ENCODE measurements at places on chromosomes 11 and 22. TPM values are rescaled to one million over a fixed set of nuclear protein-coding genes. Genes with fewer than 3 reads are reported as not detected.

DNA sequence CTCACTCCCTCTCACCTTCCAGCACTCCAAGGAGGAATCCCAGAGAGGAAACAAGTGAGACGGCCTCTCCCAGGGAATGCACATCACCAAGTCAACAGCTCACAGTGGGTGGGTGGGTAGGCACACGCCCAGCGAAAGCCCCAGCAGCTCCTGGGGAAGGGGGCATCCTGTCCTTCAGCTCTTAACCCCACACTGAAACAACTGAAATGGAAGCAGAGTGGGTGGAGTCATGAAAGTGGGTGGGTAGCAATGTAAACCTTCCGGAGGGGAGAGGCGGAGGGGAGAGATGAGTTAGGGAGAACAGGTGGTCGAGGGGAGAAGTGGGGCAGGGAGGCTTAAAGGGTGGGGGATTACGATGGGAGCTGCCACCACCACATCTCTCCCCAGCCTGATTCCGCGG is 5.4 kb downstream of the MCHR1 start:
- no peaks in the 10 kb centered on the region for H3K36me3 ChIP-seq
- no peak overlapping the region for H3K27ac ChIP-seq
- DNase-seq = no peak
- H3K4me1 ChIP-seq = peaks cover 18% of the 10 kb centered on the region
- H3K27me3 ChIP-seq = peaks cover 7% of the 10 kb centered on the region

GRCh38 chr11:122981388-122982264 is at the start of gene BSX:
TSS of gene BSX (minus strand) at chr11:122981834. CDS start at chr11:122981671, 163 bp downstream.
- H3K4me3 ChIP-seq = no peak within 1 kb of the TSS
- no peaks in the 10 kb centered on the region for H3K36me3 ChIP-seq
- no peak within 1 kb of the TSS for H3K27ac ChIP-seq
- H3K27me3 ChIP-seq = peaks cover 85% of the 10 kb centered on the region

GRCh38 chr11:76167590-76167989 is 38.7 kb downstream of the WNT11 start:
- no peak overlapping the region for H3K4me3 ChIP-seq
- peaks cover 16% of the 10 kb centered on the region for H3K27me3 ChIP-seq
- no peak overlapping the region for H3K27ac ChIP-seq
- peak; percentile 79 for DNase-seq
- peaks cover 13% of the 10 kb centered on the region for H3K4me1 ChIP-seq

The ASCL2 gene
- total RNA-seq = 0.53 TPM

The INS gene
- not detected for total RNA-seq

The PANX2 gene
- 0.13 TPM for total RNA-seq

- DNase-seq = peak; percentile 79
- H3K4me3 ChIP-seq = peak overlapping the region; percentile 7
- H3K27me3 ChIP-seq = peaks cover 3% of the 10 kb centered on the region
- H3K27ac ChIP-seq = peak overlapping the region; percentile 67
- no peaks in the 10 kb centered on the region for H3K36me3 ChIP-seq
- peaks cover 23% of the 10 kb centered on the region for H3K4me1 ChIP-seq
These were observed 72.4 kb upstream of the TMEM45B start for GRCh38 chr11:129743112-129743815.

DNA sequence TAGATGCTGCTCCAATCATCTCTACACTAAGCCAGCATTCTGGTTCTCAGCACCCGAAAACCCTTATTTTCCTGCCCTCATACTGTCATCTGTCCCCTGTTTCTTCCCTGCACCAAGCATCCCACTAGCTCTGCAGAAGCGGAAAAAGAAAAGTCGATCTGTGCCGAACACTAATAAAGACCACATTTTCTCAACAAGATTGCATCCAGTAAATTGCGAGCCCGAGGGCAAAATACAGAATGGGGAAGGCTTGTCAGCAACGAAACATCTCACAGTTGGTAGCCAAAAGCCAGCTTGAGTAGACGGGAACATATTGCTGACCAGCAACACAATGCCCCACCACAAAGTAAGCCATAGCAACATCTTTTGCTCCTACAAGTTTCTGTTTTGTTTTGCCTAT is 227.4 kb downstream of the CADM1 start:
- DNase-seq = no peak
- no peak overlapping the region for H3K4me3 ChIP-seq
- H3K27ac ChIP-seq = no peak overlapping the region
- H3K4me1 ChIP-seq = peaks cover 2% of the 10 kb centered on the region

DNA sequence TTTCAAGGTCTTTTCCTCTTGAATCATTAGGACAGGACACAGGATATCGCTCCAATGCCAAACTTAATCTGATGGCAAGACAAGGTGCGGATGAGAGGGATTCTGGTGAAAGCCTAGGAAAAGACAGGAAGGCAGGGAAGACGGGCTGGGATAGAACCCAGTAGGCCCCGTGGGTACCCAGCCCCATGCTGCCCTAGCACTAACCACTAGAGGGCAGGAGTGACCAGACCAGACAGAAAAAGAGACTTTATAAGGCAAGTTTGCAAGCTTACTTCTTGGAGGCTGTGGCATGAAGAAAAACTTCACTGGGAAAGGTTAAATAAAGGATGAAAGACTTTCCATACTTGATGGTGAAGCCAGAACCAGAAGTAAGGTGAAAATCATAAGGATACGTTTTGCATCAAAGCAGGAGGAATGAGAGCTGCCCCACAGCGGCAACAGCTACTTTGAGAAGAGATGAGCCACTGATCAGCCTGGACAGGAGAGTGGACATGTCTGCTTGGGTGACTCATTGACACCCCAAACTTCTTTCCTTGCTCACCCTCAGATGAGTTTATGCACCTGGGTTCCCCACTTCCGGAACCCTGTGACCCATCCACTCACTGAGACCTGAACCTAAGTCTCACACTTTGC is 39.8 kb downstream of the SYN3 start:
- no peaks in the 10 kb centered on the region for H3K27me3 ChIP-seq
- no peaks in the 10 kb centered on the region for H3K4me1 ChIP-seq
- H3K36me3 ChIP-seq = no peaks in the 10 kb centered on the region
- no peak overlapping the region for H3K27ac ChIP-seq

- H3K27me3 ChIP-seq = no peaks in the 10 kb centered on the region
- peak; percentile 50 for DNase-seq
- peaks cover 17% of the 10 kb centered on the region for H3K4me1 ChIP-seq
- no peak overlapping the region for H3K27ac ChIP-seq
These were observed 41.1 kb downstream of the OSBPL5 start for GRCh38 chr11:3123761-3124733.

- H3K4me1 ChIP-seq = peaks cover 53% of the 10 kb centered on the region
- no peak overlapping the region for H3K4me3 ChIP-seq
- H3K27ac ChIP-seq = no peak overlapping the region
- peaks cover 22% of the 10 kb centered on the region for H3K36me3 ChIP-seq
These were observed 36.0 kb upstream of the GNB1L start for GRCh38 chr22:19890502-19891316.

The SORL1 gene
- 1.5 TPM for total RNA-seq

- DNase-seq = no peak
- H3K4me1 ChIP-seq = peaks cover 60% of the 10 kb centered on the region
- peaks cover 32% of the 10 kb centered on the region for H3K27me3 ChIP-seq
- H3K4me3 ChIP-seq = no peak overlapping the region
- H3K36me3 ChIP-seq = peaks cover 16% of the 10 kb centered on the region
These were observed 3.3 kb downstream of the SCARF2 start for GRCh38 chr22:20434264-20434751.

The SAA4 gene
- not detected for total RNA-seq

GRCh38 chr11:36288442-36289225 is 590 bp downstream of the COMMD9 start:
- no peaks in the 10 kb centered on the region for H3K36me3 ChIP-seq
- H3K4me1 ChIP-seq = peaks cover 11% of the 10 kb centered on the region
- peak overlapping the region; percentile 79 for H3K4me3 ChIP-seq
- DNase-seq = no peak
- H3K27me3 ChIP-seq = no peaks in the 10 kb centered on the region
- H3K27ac ChIP-seq = no peak overlapping the region

- H3K27me3 ChIP-seq = no peaks in the 10 kb centered on the region
- no peaks in the 10 kb centered on the region for H3K36me3 ChIP-seq
- peaks cover 8% of the 10 kb centered on the region for H3K4me1 ChIP-seq
- peak overlapping the region; percentile 77 for H3K27ac ChIP-seq
- DNase-seq = peak; percentile 90
These were observed 405.3 kb upstream of the CCDC90B start for GRCh38 chr11:83691451-83691950.

GRCh38 chr22:26952451-26953011 is 295.1 kb downstream of the MIAT start:
- no peak overlapping the region for H3K27ac ChIP-seq
- H3K4me3 ChIP-seq = no peak overlapping the region
- no peaks in the 10 kb centered on the region for H3K36me3 ChIP-seq
- peaks cover 25% of the 10 kb centered on the region for H3K27me3 ChIP-seq
- peak; percentile 58 for DNase-seq

DNA sequence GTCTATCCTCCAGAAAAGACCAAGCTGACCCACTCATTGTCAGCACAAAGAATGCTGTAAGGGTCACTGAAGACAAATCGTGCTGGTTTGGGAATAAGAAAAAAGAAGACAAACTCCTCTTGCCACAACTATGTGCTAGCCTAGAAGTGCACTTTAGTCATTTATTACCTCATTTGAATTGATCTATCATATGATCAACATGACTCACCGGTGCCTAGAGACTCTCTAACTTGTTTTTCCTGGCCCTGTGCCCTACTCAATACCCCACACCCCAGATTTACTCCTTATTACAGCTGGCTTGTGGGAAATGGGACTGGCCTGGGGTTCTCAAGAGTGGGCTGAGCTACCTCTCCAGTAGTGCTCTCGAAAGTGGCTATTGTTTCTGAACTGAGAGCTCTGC is 35.9 kb upstream of the HORMAD2 start:
- H3K4me1 ChIP-seq = peaks cover 6% of the 10 kb centered on the region
- no peak overlapping the region for H3K4me3 ChIP-seq
- H3K27me3 ChIP-seq = peaks cover 3% of the 10 kb centered on the region
- H3K27ac ChIP-seq = peak overlapping the region; percentile 62
- peak; percentile 91 for DNase-seq

- no peaks in the 10 kb centered on the region for H3K36me3 ChIP-seq
- no peak overlapping the region for H3K27ac ChIP-seq
- no peaks in the 10 kb centered on the region for H3K4me1 ChIP-seq
- no peak for DNase-seq
These were observed 102.3 kb upstream of the CEP126 start for GRCh38 chr11:101812546-101812945.

The UVRAG gene
- total RNA-seq = 9.8 TPM

The LRRC55 gene
- 0.31 TPM for total RNA-seq

The ALDH3B1 gene
- 5.4 TPM for total RNA-seq

The OTOG gene
- total RNA-seq = under 0.01 TPM

- peaks cover 4% of the 10 kb centered on the region for H3K27me3 ChIP-seq
- H3K36me3 ChIP-seq = no peaks in the 10 kb centered on the region
- H3K4me1 ChIP-seq = no peaks in the 10 kb centered on the region
- no peak overlapping the region for H3K27ac ChIP-seq
- no peak for DNase-seq
These were observed 196.2 kb downstream of the KIRREL3 start for GRCh38 chr11:126804363-126804762.

DNA sequence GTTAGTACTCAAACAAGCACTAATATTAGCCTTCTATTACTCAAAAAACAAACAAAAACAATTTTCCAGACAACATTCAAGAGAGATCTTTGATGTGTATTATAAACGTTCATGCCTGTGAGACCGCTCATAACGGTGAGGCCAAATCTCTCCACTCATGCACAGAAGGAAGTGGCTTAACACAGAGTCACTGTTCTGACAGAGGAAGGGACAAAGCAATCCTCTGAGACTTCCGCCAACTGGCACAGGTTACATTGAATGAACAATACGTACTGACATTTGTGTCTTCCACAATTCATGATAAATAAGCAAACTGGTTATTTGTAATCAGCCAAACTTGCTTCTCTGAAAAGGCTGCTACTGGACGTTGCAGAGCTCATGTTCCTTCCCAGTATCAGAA is 30.5 kb downstream of the CHKA start:
- peaks cover 3% of the 10 kb centered on the region for H3K4me1 ChIP-seq
- no peaks in the 10 kb centered on the region for H3K36me3 ChIP-seq
- H3K27ac ChIP-seq = no peak overlapping the region

DNA sequence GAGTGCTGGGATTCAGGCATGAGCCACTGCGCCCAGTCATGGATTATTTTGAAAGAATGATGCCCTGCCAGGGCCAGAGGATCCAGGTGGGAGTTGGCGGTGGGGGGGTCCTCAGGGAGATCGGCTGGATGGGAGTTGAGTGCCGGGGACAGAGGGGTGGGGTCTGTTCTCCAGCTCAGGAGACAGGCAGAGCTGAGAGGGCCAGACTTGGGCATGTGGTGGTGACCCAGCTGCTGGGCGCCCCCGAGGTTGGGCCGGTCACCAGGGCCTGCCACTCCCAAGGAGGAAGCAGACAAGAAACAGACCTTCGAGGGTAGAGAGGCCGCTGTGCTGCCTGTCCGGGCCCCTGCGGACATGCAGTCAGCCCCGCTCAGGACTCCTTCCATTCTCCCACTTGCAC is 11.8 kb upstream of the PRODH start:
- no peaks in the 10 kb centered on the region for H3K4me1 ChIP-seq
- no peak overlapping the region for H3K4me3 ChIP-seq
- H3K36me3 ChIP-seq = no peaks in the 10 kb centered on the region
- H3K27me3 ChIP-seq = peaks cover 11% of the 10 kb centered on the region
- no peak for DNase-seq

DNA sequence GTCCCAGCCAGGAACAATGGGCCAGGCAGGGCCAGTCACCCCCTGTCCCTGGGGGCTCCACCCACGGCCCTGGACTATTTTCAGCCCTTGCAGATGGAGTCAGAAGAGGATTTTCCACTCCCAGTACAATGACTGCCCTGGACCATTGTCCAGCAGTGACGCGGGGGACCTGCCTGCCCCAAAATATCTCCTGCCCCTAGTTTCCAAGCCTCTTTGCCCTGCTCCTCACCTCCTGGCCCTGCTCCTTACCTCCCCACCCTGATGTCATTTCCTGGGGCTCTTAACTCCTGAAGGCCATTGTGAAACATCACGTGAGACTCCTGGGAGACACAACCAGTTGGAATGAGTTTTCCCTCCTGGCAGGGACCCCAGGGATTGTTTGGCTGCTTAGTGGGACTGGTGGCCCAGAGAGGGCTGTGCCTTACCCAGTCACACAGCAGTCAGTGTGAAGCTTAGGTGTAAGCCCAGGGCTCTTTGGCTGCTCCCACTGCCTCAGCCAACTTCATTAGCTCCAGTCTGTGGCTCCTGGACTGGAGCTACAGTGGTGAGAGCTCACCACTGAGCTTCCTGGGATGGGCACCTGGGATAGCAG is 22.2 kb downstream of the P2RY2 start:
- H3K27ac ChIP-seq = peak overlapping the region; percentile 47
- DNase-seq = peak; percentile 37
- peaks cover 24% of the 10 kb centered on the region for H3K4me1 ChIP-seq
- no peaks in the 10 kb centered on the region for H3K36me3 ChIP-seq

The ADAMTS8 gene
- total RNA-seq = 5.3 TPM

The POGLUT3 gene
- 54.0 TPM for total RNA-seq

The SOX6 gene
- 26.5 TPM for total RNA-seq

The P4HA3 gene
- total RNA-seq = 3.0 TPM

All from muscle of leg (tissue), 16 donors.